Muscle of back (tissue), 13 donors: ENCODE measurements at places on chromosomes 4 and X. TPM values are rescaled to one million over a fixed set of nuclear protein-coding genes. Genes with fewer than 3 reads are reported as not detected.

DNA sequence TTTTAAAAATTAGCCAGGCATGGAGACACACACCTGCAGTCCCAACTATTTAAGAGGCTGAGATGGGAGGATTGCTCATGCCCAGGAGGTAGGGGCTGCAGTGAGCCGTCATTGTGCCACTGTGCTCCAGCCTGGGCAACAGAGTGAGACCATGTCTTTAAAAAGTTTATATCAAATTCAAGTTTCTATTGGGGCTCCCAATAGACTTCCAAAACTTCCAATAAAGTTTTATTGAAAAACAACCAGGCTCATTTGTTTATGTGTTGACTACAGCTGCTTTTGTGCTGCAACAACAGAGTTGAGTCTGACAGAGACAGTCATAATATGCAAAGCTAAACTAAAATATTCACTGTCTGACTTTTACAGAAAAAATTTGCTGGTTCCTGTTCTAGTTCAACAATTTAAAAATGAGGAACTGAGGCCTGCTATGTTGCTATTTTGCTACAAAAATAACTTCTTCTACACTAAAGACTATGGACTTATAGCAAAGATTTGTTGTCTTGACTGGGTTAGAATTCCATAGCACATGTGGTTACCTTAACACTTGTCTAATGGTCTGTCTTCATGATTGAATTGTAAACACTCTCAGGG lies 63.3 kb upstream of the RELL1 start:
- no peak for DNase-seq

Gene PABPC1L2A
- polyA plus RNA-seq = not detected

Gene FGF2
- polyA plus RNA-seq = 10.2 TPM

Gene FAT1
- 116 TPM for polyA plus RNA-seq

Gene GAGE1
- not detected for polyA plus RNA-seq

- DNase-seq = no peak
Observed at GRCh38 chr4:6933691-6934430, 24.2 kb downstream of the TBC1D14 start.

DNA sequence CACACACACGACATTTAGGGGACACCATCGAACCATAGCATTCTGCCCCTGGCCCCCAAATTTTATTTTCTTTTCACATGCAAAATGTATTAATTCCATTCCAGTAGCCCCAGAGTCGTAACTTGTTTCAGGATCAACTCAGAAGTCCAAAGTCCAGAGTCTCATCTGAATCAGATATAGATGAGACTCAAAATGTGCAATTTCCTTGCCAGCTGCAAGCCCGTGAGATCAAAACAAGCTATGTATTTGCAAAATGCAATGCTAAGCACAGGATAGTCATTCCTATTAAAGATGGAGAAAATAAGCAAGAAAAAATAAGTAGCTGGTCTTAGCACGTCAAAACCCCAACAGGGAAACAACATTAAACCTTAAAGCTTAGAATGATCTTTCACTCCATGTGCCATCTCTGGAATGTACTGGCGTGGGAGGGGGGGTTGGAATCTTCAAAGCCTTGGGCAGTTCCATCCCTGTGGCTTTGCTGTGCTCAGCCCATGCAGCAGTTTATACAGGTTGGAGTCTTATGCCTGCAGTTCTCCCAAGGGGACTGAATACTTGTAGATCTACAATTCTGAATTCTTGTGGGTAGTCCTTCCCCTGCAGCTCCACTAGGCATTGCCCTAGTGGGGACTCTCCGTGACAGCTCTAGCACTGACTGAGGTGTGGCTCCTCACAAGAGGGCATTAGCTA lies 47.7 kb upstream of the SYTL5 start:
- DNase-seq = peak; percentile 1

DNA sequence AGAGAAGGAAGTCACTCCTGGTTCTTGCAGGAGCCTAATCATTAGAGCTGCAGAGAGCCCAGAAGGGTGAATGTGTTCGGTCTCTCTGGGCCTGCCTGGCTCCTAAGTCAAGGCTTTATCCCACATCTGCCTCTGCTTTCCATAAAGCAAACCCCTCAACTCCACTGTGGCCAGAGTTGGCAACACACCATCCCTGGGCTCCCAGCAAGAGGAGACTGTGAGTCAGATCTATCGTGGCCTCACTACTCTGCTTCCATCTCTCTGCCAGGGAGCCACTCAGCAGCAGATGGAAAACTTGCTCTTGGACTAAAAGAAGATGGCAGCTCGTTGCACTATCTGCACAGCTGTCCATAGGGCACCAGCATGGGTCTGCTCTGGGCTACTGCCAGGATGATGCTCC lies 348.2 kb downstream of the FBXW7 start:
- no peak for DNase-seq

- DNase-seq = no peak
Observed at GRCh38 chrX:17697191-17697590, 40.1 kb upstream of the SCML1 start.

Gene GAGE12J
- polyA plus RNA-seq = not detected

Gene MTNR1A
- polyA plus RNA-seq = not detected

GRCh38 chr4:124432500-124432899 lies 280.0 kb downstream of the ANKRD50 start:
- DNase-seq = no peak

- DNase-seq = no peak
Observed at GRCh38 chr4:24949970-24950369, 37.1 kb upstream of the CCDC149 start.

- DNase-seq = peak; percentile 16
Observed at GRCh38 chrX:50579955-50580354, 109.3 kb upstream of the DGKK start.

DNA sequence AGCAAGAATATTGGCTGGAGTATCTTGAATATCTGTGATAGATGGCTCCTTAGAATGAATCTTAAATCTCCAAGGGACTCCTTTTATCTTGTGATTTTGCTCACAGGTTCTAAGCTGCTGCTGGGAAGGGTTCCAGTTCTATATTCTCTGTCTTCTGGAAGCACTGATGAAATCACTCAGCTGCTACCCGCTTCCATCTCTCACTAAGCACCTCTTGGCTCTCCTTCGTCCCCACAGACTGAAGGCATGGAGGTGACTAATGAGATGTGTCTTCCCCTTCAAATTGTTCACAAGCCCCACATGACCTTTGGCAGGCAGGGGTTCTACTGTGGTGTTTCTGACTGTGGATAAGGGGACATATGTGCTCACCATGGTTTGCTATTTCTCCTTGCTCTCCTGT lies 75.9 kb downstream of the C4orf51 start:
- DNase-seq = no peak

Gene SMAD1
- 69.6 TPM for polyA plus RNA-seq

Gene CCDC120
- 5.3 TPM for polyA plus RNA-seq

Gene VCX3A
- not detected for polyA plus RNA-seq

Gene BEX2
- 42.0 TPM for polyA plus RNA-seq

GRCh38 chr4:148216866-148217814 lies 225.1 kb downstream of the NR3C2 start:
- no peak for DNase-seq

DNA sequence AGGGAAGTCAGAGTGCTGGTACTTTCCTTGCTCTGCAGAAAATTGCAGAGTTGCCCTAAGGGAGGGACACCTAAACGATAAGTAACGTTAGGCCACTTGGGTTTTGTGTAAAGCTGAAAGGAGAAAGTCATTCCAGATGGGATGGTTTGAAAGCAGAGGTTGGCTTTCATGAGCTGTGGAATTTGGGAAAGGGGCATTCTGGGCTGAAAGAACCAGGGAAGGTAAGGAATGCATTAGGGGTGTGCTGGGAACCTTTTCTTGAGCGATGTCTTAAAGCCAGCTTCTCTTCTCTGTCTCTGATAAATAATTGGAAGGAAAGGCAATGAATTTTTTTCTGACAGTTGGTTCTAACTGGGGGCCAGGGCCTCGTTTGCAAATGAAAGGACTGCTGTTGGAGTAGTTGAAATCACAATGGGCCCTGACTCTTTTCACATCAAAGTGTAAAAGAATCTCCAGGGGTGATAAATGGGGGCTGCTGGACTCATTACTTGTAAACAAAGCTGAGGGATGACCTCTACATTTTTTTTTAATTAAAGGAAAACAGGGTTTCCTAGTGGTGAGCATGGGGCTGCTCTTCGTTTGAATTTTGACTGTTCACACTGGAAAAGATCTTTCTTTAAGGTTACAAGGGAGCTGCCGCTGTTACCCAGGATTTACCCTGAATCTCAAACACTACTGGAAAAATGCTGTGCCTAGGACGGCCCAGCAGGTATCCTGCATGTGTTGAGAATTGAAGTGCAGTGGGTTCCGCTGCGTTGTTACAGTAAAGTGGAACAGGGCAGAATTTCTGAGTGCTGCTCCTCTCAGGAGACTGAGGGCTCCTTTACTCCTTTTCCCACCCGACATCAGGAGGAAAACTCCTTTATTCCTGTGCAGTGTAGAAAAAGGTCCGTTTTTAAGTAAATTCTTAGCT lies 25.0 kb downstream of the AFF1 start:
- no peak for DNase-seq

Gene MMRN1
- 9.9 TPM for polyA plus RNA-seq

DNA sequence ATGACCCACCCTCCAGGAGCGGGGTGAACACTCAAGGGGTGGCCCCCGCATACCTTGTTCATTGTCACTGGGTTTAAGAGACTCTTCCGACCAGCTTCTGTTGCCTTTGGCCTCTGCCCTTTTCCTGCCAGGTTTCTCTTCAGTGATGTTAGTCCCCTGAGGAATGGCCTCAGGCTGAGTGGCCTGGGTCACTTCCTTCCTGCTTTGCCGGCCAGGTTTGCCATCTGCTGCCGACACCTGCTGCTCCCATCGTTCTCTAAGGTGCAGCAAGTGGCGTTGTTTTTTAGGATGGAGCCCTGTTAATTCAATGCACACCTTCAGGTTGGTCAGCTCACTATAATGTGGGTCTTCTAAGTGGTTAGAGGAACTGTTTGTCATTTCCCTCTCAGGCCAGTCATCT lies 34.2 kb downstream of the BCOR start:
- no peak for DNase-seq

Gene CT45A3
- not detected for polyA plus RNA-seq

DNA sequence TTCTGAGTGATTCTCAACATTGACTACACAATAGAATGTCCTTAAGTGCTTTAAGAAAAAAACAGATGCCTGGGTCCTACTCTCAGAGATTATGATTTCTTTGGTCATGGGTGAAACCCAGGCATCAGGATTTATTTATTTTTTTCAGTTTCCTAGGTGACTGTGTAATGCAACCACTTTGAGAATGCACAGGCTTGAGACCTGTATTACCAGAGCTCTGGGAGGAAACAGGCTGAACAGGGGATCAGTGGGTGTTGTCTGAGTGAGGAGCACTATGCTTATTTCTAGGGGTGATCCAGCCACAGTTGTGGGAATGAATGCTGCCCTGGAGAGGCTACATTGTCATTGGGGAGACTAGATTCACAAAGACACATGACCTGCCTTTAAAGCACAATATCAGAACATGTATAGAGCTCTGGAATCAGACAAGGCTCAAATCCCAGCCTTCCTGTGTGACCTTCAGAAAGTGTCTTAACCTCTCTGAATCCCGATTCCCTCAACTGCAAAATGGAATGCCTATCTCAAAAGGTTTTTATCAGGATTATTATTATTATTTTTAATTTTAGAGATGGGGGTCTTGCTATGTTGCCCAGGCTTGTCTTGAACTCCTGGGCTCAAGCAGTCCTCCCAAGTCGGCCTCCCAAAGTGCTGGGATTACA lies 61.6 kb upstream of the PRPS1 start:
- no peak for DNase-seq

- DNase-seq = no peak
Observed at GRCh38 chrX:13091111-13091765, 46.8 kb upstream of the FAM9C start.
